ENCODE measurements at places on chromosomes 1 and 21. TPM values are rescaled to one million over a fixed set of nuclear protein-coding genes. Genes with fewer than 3 reads are reported as not detected.

DNA sequence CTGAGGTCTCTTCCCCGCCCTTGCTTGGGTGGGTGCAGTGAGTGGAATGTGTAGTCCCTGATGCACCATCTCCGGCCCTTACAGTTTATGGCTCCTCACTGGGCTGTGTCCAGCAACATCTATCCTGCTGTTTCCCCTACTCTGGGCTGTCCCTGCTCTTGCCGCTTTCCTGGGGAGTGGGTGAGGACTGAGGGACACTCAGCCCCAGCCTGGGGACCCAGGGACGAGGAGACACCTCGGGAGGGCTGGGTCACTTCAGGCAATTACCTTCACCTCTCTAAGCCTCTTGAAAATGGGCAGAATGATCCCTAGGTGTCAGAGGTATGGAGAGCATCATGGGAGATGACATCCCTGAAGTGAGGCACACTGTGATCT is 13.6 kb upstream of the LRP8 start:
- no peaks in the 10 kb centered on the region for H3K4me1 ChIP-seq
- no peak for DNase-seq
- no peaks in the 10 kb centered on the region for H3K36me3 ChIP-seq

GRCh38 chr1:201377611-201378092 is at the start of gene TNNT2:
TSS of gene TNNT2 (minus strand) at chr1:201377680. CDS start at chr1:201373254, 4,426 bp downstream.
- H3K4me1 ChIP-seq = no peaks in the 10 kb centered on the region
- no peak for DNase-seq
- no peaks in the 10 kb centered on the region for H3K36me3 ChIP-seq
- H3K4me3 ChIP-seq = no peak within 1 kb of the TSS
- no peak within 1 kb of the TSS for H3K27ac ChIP-seq
- H3K27me3 ChIP-seq = no peaks in the 10 kb centered on the region

- DNase-seq = no peak
- H3K27me3 ChIP-seq = no peaks in the 10 kb centered on the region
- H3K36me3 ChIP-seq = peaks cover 6% of the 10 kb centered on the region
- H3K4me3 ChIP-seq = no peak overlapping the region
Observed at GRCh38 chr1:10339815-10340214, 59.0 kb upstream of the PGD start.

The XKR8 gene
- 5.2 TPM for polyA plus RNA-seq

The CD2 gene
- polyA plus RNA-seq = 0.35 TPM

The GJA5 gene
- 2.8 TPM for polyA plus RNA-seq

The EPHX1 gene
- 60.4 TPM for polyA plus RNA-seq

The THAP3 gene
- 19.6 TPM for polyA plus RNA-seq

Data from psoas muscle (tissue), 8 donors.